Activated CD8-positive, alpha-beta T cell treated with anti-CD3 and anti-CD28 coated beads for 36 hours (primary cell): ENCODE measurements at places on chromosomes 2 and 18. TPM values are rescaled to one million over a fixed set of nuclear protein-coding genes. Genes with fewer than 3 reads are reported as not detected.

DNA sequence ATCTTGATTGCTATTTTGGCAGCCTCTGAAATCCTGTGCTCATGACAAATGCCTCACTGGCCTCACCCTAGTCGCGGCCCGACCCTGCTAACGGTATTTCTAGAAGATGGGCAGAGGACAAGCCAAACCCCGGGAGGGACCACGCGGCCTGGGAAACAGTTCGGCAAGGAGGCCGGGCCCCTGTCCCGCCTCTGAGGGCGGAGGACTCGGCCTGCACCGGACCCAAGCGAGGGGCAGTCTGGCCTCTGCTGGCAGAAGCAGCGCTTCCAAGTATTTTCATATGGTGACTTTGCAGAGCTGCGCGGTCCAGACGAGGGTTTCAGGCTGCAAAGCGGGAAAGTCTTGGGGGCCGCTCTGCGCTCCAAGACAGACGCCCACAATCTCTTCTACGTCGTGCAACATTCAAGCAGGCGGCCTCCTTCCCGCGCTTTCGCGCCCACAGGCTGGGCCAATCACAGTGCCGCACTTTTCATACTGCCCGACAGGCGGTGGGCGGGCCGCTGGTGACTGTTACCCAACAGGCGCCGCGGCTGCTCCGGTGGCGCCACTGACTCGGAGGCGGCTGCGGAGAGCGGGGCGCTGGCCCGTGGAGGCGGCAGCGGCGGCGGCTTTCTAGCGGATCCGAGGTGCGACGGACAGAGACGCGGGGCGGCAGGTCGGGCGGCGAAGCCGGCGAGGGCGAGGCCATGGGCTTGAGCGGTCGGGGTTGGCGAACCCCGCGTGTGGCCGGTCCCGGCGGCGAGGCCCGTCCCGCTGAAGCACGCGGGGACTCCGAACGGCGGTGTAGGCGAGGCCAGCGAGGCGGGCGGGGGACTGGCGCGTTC, at the start of gene RBM44:
Gene RBM44 (plus strand): TSS at position 544 of the 824 bp plus-strand sequence. CDS start 14,831 bp downstream, outside the sequence.
- peaks cover 4% of the 10 kb centered on the region for H3K36me3 ChIP-seq
- no peak within 1 kb of the TSS for H3K4me3 ChIP-seq
- DNase-seq, result no peak
- no peaks in the 10 kb centered on the region for H3K27me3 ChIP-seq
- H3K27ac ChIP-seq, result no peak within 1 kb of the TSS

The TMEM37 gene
- total RNA-seq, result not detected

The SERPINB3 gene
- total RNA-seq, result not detected

DNA sequence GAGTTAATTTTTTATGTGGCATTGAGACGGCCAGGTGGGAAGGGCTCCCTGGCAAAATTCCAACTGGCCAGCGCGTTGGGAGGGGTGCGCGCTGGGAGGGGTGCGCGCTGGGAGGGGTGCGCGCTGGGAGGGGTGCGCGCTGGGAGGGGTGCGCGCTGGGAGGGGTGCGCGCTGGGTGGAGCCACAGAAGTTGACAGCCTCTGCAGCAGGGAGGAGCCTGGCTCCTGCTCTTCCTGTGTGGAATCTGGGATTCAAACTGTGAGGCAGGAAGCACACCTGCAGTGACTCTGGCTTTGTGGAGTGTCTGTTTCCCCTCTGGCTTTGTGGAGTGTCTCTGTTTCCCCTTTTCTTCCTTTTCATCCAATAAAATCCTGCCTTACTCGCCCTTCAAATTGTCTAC, 147.9 kb upstream of the CBLN2 start:
- H3K27me3 ChIP-seq, result no peaks in the 10 kb centered on the region
- H3K36me3 ChIP-seq, result no peaks in the 10 kb centered on the region
- no peak overlapping the region for H3K4me3 ChIP-seq

GRCh38 chr2:109686921-109687320, 72.8 kb downstream of the SOWAHC start:
- H3K4me1 ChIP-seq, result no peaks in the 10 kb centered on the region
- DNase-seq, result no peak
- no peaks in the 10 kb centered on the region for H3K36me3 ChIP-seq
- no peaks in the 10 kb centered on the region for H3K27me3 ChIP-seq
- H3K27ac ChIP-seq, result no peak overlapping the region
- no peak overlapping the region for H3K4me3 ChIP-seq

DNA sequence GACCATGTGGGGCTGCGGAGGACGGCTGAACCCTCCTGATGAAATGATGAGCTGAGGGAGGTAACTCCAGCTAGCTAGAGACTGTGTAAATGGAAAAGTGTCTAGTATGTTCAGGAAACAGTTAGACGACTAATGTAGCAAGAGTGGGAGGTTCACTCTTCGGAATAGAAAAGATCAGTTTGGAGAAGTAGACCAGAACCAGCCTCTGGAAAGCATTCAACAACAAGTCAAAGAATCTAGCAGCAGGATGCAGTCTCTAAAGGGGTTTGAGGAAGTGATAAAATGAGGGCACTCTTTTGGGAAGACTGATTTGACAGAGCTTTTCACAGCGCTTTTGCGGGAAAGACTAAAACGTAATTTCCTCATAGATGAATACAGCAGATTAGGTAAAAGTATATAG, 79.6 kb downstream of the GAREM1 start:
- no peaks in the 10 kb centered on the region for H3K36me3 ChIP-seq
- no peak overlapping the region for H3K27ac ChIP-seq
- H3K4me1 ChIP-seq, result no peaks in the 10 kb centered on the region
- H3K27me3 ChIP-seq, result peaks cover 11% of the 10 kb centered on the region
- no peak overlapping the region for H3K4me3 ChIP-seq
- no peak for DNase-seq

The GFPT1 gene
- 37.8 TPM for total RNA-seq

The CYP1B1 gene
- 2.2 TPM for total RNA-seq

The TXNDC2 gene
- total RNA-seq, result not detected

The IL18R1 gene
- 15.0 TPM for total RNA-seq

- no peaks in the 10 kb centered on the region for H3K36me3 ChIP-seq
- H3K27me3 ChIP-seq, result no peaks in the 10 kb centered on the region
- no peak overlapping the region for H3K4me3 ChIP-seq
- H3K27ac ChIP-seq, result no peak overlapping the region
- H3K4me1 ChIP-seq, result no peaks in the 10 kb centered on the region
- no peak for DNase-seq
Observed at GRCh38 chr18:73556904-73557303, 590.7 kb downstream of the FBXO15 start.

- peaks cover 2% of the 10 kb centered on the region for H3K36me3 ChIP-seq
- H3K4me1 ChIP-seq, result no peaks in the 10 kb centered on the region
- DNase-seq, result no peak
- H3K27ac ChIP-seq, result no peak overlapping the region
- peaks cover 5% of the 10 kb centered on the region for H3K27me3 ChIP-seq
- H3K4me3 ChIP-seq, result no peak overlapping the region
Observed at GRCh38 chr2:38130876-38131275, 54.9 kb upstream of the CYP1B1 start.

The TMEM87B gene
- 11.4 TPM for total RNA-seq

The SLC4A5 gene
- total RNA-seq, result 1.8 TPM

DNA sequence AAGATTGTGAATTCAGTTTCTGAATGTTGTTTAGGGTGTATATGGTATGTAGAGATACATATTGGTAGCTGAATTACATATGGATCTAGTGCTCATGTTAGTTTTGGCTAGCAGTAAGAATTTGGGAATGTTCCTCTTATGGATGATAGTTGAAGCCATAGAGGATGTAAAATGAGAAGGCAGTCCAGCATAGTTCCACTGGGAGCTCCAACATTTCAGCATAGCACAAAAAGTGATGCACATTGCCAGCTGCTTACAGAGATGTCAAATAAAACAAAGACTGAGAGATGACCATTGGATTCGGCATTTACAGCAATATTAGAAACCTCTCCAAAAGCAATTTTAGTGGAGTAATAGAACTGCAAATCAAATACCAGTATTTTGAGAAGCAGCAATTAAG, 77.4 kb downstream of the EML4 start:
- no peak for DNase-seq
- H3K27me3 ChIP-seq, result no peaks in the 10 kb centered on the region
- H3K4me3 ChIP-seq, result no peak overlapping the region

- H3K27ac ChIP-seq, result no peak overlapping the region
- peaks cover 5% of the 10 kb centered on the region for H3K36me3 ChIP-seq
- no peak overlapping the region for H3K4me3 ChIP-seq
Observed at GRCh38 chr2:111627256-111627655, 256.7 kb downstream of the ANAPC1 start.

GRCh38 chr18:35060122-35060815, 19.1 kb downstream of the MAPRE2 start:
- DNase-seq, result no peak
- H3K27ac ChIP-seq, result no peak overlapping the region
- H3K4me1 ChIP-seq, result peaks cover 52% of the 10 kb centered on the region
- no peaks in the 10 kb centered on the region for H3K27me3 ChIP-seq

- DNase-seq, result no peak
- no peaks in the 10 kb centered on the region for H3K4me1 ChIP-seq
- no peak overlapping the region for H3K4me3 ChIP-seq
Observed at GRCh38 chr18:55239740-55240139, 280.5 kb upstream of the CCDC68 start.

- H3K36me3 ChIP-seq, result peaks cover 35% of the 10 kb centered on the region
- DNase-seq, result no peak
- no peaks in the 10 kb centered on the region for H3K27me3 ChIP-seq
- H3K4me3 ChIP-seq, result no peak overlapping the region
- H3K4me1 ChIP-seq, result peaks cover 31% of the 10 kb centered on the region
- H3K27ac ChIP-seq, result no peak overlapping the region
Observed at GRCh38 chr18:47143899-47144485, 6.3 kb downstream of the HDHD2 start.

- H3K27me3 ChIP-seq, result no peaks in the 10 kb centered on the region
- no peak overlapping the region for H3K27ac ChIP-seq
- no peak overlapping the region for H3K4me3 ChIP-seq
- no peak for DNase-seq
Observed at GRCh38 chr2:50612306-50612705, 419.6 kb downstream of the NRXN1 start.

- DNase-seq, result no peak
- no peaks in the 10 kb centered on the region for H3K36me3 ChIP-seq
- H3K4me1 ChIP-seq, result no peaks in the 10 kb centered on the region
Observed at GRCh38 chr2:46451131-46451711, 28.1 kb upstream of the TMEM247 start.

DNA sequence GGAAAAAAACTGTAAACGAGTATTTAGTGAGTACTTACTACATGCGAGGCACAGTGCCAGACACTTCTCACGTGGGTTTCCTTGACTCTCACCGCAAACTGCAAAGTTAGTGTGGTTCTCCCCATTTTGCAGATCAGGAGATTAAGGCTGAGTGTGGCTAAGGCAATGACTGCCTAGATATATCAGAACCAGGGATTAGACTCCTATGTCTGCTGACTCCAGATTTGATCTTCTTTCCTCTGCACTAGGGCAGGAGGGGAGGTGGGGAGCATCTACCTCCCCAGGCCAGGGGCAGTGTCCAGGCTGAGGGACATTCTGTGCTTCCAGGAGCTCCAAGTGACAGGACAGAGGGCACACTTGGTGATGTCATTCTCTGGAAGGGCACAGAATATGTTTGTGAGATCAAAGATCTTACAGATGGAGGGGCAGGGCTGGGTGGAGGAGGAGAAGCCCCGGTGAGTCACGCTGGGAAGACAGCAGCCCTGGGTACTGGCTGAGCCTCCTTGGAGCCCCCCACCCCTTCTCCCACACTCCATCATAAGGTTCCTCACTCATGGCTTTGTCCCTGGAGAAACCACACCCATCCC, 92.4 kb downstream of the RHOB start:
- H3K4me3 ChIP-seq, result no peak overlapping the region
- DNase-seq, result no peak
- no peaks in the 10 kb centered on the region for H3K4me1 ChIP-seq
- peaks cover 3% of the 10 kb centered on the region for H3K27me3 ChIP-seq
- no peak overlapping the region for H3K27ac ChIP-seq

- no peak overlapping the region for H3K27ac ChIP-seq
- H3K27me3 ChIP-seq, result peaks cover 88% of the 10 kb centered on the region
- peak; percentile 23 for DNase-seq
- H3K36me3 ChIP-seq, result no peaks in the 10 kb centered on the region
- H3K4me3 ChIP-seq, result no peak overlapping the region
Observed at GRCh38 chr18:59267503-59268126, 5.6 kb downstream of the RAX start.

DNA sequence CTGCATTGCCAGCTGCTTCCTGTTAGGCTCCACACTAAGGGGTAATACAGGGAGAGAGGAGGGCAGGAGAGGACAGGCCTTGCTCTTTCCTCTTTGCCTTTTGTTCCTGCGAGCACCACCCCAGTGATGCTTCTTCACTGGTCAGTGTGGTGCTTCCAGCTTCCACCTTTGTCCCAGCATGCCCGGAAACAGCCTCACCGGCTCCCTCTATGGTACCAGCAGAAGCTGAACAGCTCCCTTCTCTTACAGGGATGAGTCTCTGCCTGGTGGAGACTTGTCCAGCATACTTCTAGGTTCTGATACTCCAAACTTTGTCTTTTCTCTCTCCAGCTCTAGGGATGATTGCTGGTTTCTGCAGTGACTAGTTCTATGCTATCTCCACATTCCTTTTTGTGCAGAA, 413.3 kb downstream of the TSN start:
- no peaks in the 10 kb centered on the region for H3K36me3 ChIP-seq
- H3K4me3 ChIP-seq, result no peak overlapping the region
- no peaks in the 10 kb centered on the region for H3K4me1 ChIP-seq
- H3K27me3 ChIP-seq, result no peaks in the 10 kb centered on the region
- no peak for DNase-seq

The SPATA3 gene
- 0.59 TPM for total RNA-seq

- H3K27ac ChIP-seq, result no peak overlapping the region
- no peaks in the 10 kb centered on the region for H3K4me1 ChIP-seq
- no peak for DNase-seq
- no peaks in the 10 kb centered on the region for H3K36me3 ChIP-seq
- no peaks in the 10 kb centered on the region for H3K27me3 ChIP-seq
Observed at GRCh38 chr2:150866431-150866830, 379.0 kb upstream of the RND3 start.

GRCh38 chr2:28360058-28360717, 32.5 kb upstream of the FOSL2 start:
- DNase-seq, result no peak
- peak overlapping the region; percentile 31 for H3K4me3 ChIP-seq
- peaks cover 69% of the 10 kb centered on the region for H3K4me1 ChIP-seq
- H3K27me3 ChIP-seq, result no peaks in the 10 kb centered on the region

The LYPD6 gene
- total RNA-seq, result not detected

GRCh38 chr2:56465491-56465890, 281.7 kb downstream of the CCDC85A start:
- no peak for DNase-seq
- no peaks in the 10 kb centered on the region for H3K36me3 ChIP-seq
- H3K27ac ChIP-seq, result no peak overlapping the region
- no peaks in the 10 kb centered on the region for H3K4me1 ChIP-seq
- H3K4me3 ChIP-seq, result no peak overlapping the region

GRCh38 chr2:11631462-11631861, 38.5 kb downstream of the NTSR2 start:
- no peaks in the 10 kb centered on the region for H3K4me1 ChIP-seq
- no peaks in the 10 kb centered on the region for H3K27me3 ChIP-seq

- H3K4me1 ChIP-seq, result no peaks in the 10 kb centered on the region
- H3K36me3 ChIP-seq, result peaks cover 10% of the 10 kb centered on the region
- H3K27me3 ChIP-seq, result no peaks in the 10 kb centered on the region
- no peak for DNase-seq
- no peak overlapping the region for H3K27ac ChIP-seq
- H3K4me3 ChIP-seq, result no peak overlapping the region
Observed at GRCh38 chr2:32135409-32135808, 30.3 kb upstream of the SLC30A6 start.
